ENCODE measurements at places on chromosomes 4 and X.

GRCh38 chr4:38123555-38123954, 163.4 kb downstream of the PTTG2 start:
- DNase-seq, result no peak

GRCh38 chr4:29002151-29002550, 1718.0 kb upstream of the PCDH7 start:
- no peak for DNase-seq

DNA sequence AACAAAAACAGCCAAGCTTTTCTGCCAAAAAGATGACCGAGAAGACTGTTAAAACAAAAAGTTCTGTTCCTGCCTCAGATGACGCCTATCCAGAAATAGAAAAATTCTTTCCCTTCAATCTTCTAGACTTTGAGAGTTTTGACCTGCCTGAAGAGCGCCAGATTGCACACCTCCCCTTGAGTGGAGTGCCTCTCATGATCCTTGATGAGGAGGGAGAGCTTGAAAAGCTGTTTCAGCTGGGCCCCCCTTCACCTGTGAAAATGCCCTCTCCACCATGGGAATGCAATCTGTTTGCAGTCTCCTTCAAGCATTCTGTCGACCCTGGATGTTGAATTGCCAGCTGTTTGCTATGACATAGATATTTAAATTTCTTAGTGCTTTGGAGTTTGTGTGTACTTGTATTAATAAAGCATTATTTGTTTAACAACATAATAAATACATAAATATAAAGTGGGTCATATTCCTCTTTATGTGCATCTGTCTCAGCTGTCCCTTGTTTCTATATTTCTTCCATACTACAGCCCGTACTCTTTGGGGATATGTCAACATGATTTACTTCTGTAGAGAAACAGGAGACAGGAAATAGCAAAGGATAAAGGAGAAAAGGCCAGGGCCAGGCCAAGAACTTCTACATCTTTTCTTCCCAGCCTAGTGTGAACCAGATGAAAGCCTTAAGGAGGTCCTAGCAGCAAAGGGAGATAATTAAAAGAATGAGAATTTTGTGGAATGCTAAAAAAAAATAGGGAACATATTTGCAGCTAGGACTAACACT, 667 bp downstream of the PTTG2 start:
- DNase-seq, result no peak

DNA sequence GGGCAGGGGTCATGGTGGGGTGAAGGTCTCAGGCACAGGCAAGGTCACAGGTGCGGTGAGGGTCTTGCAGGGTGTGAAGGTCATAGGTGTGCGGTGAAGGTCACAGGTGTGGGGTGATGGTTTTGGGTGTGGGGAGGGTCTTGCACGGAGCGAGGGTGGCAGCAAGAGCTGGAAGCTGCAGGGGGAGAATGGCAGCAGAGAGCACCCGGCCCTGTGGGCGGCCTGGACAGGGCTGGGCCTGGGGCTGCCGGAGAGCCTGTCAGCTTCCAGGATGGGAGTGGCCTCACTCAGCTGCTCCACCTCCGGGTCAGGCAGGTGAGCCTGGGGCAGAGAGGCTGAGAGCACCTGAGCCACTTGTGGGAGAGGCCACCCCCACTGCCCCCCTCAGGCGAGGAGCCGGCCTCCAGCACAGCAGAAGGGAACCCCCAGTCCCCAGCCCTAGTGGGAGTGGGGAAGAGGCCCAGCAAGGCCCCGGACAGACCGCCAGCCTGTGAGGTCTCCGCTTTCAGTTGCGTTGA, 1.5 kb downstream of the MSANTD1 start:
- no peak for DNase-seq

- no peak for DNase-seq
Measured at GRCh38 chrX:137363559-137363958, 202.4 kb upstream of the ZIC3 start.

DNA sequence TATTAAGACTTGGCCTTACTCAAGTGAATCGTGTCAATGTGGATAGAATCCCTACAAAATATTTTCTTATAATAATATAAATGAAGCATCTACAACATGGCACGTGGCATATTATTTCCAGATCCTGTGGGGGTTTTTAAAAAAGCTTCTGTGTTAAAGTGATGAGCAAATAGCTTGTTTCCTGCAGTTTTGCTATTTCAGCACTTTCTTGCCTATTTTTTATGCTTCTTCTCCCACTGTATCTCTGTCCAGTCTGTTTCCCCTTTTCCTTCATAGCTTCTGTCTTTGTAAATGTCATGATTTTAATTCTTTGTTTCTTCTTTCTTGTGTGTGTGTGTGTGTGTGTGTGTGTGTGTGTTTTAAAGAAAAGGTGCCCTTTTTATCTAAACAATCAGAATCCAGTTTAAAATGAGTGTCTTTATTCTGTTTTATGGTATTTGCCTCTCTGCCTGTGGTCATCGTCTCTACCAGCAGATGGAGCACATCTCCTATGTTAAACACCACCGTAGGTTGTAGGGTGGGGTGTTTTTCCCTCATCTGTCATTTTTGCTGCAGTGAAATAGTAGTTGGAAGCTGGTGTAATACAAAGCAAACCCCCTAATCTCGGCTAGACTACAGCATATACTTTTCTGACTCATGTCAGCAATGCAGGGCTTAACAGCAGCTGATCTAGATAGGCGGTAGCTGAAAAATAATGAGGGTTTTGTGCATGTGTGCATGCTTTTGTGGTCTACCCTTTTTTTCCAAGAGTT, 33.1 kb downstream of the FTHL17 start:
- peak; percentile 5 for DNase-seq

DNA sequence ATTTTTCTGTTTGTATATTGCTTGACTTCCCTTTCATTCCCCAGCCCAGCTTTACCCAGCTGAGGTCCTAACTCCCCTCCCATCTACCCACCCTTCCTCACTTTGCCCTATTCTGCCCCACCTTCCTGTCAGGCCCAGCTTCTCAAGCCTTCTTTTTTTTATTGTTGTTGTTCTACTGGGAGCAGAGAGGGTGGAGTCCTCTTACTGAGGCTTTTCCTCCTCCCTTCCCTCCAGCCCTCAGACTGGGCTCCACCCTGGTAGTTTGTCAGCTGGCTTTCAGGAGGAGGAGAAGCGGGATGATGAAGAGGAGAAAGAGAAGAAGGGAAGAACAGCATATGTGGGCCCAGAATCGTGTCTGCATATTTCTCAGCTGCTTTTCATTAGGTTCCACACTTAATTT, 3.2 kb upstream of the KLF8 start:
- no peak for DNase-seq

DNA sequence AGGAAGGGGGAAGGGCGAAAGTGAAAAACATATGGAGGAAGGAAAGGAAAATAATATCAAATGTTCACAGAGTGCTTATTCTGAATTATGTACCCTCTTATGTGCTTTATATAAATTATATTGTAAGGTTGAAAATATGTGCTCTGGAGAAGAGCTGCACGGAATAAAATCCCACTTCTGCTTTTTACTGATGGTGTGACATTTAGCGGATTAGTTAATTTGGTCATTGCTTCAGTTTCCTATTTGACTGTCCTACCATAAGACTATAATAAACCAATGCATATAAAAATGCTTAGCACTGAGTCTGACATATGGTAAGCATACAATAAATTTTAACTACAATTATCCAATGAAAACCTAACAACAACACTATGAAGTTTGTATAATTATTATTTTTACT, 86.2 kb downstream of the NPFFR2 start:
- no peak for DNase-seq

GRCh38 chrX:72392816-72393800, 87.4 kb upstream of the CITED1 start:
- no peak for DNase-seq

DNA sequence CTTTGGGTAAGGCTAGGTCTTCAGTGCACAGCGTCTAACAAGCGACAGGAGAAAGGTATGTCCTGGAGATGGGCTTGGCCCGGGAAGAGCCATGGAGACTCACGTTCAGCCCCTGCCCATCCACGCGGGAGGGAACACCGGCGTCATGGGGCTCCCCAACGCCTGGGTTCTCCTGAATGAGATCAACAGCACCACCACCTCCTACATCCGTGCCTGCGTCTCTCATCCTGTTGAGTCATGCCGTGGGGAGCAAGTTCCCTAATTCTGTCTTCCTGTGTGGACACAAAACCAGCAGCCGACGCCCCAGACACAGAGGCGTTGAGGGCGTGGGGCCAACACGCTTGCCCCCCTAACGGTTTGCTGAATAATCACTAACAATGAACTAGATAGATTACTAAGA, 20.1 kb upstream of the IL3RA start:
- DNase-seq, result peak; percentile 48

GRCh38 chr4:68951078-68951805, at the start of gene UGT2A3:
Gene UGT2A3, minus strand, starts transcription at chr4:68951804. Its CDS starts 44 bp downstream, at chr4:68951760.
- DNase-seq, result no peak

DNA sequence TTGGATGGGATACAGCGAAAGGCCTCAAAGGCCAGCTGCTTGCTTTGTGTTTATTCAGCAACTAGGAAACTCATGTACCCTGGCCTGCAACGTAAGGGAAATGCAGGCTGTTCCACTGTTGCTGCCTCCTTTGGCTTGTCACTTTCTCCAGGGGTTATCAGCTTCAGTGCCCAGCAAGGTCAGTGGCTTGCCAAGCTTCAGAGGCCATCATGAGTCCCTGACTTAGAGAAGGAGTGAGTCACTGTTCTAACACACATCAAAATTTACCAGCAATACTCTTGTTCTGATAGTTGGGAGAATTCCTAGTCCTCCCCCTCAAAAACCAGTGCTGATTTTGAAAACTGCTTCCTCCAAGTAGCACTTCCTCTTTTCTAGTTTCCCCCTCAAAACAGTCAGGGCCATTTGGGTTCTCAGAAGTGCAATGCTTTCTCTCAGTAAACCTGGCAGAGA, 250.8 kb downstream of the ARHGAP24 start:
- no peak for DNase-seq

- DNase-seq, result peak; percentile 6
Measured at GRCh38 chrX:136691028-136691809, 43.3 kb downstream of the CD40LG start.

- DNase-seq, result peak; percentile 74
Measured at GRCh38 chrX:107561468-107562215, 66.7 kb upstream of the PRPS1 start.

GRCh38 chr4:107115185-107115847, 79.2 kb upstream of the DKK2 start:
- no peak for DNase-seq

DNA sequence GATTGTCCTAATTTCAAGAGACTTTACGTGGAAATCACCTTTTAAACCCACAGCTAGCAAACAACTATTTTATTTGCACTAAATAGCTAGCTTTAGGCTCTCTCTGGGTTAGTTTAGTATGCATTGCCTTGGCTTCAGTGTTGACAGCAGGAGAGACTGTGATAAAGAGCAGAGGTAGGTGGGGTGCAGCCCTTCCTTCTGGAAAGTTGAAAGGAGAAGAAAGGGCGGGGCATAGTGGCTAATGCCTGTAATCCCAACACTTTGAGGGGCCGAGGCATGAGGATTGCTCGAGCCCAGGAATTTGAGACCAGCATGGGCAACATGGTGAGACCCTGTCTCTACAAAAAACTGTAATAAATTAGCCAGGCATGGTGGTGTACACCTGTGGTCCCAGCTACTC, 29.0 kb upstream of the TMEM154 start:
- no peak for DNase-seq

GRCh38 chr4:184648054-184648312, 1.3 kb downstream of the CASP3 start:
- no peak for DNase-seq

- DNase-seq, result peak; percentile 63
Measured at GRCh38 chr4:165131247-165131832, 18.7 kb upstream of the TMEM192 start.

GRCh38 chr4:184145596-184145995, 72.1 kb downstream of the ENPP6 start:
- peak; percentile 84 for DNase-seq

Data from trophoblast cell (in vitro differentiated cells and primary cell).